ENCODE measurements at places on chromosomes 12 and 14.

GRCh38 chr12:98594050-98594835, 757 bp downstream of the SLC25A3 start:
- DNase-seq: peak; percentile 11

DNA sequence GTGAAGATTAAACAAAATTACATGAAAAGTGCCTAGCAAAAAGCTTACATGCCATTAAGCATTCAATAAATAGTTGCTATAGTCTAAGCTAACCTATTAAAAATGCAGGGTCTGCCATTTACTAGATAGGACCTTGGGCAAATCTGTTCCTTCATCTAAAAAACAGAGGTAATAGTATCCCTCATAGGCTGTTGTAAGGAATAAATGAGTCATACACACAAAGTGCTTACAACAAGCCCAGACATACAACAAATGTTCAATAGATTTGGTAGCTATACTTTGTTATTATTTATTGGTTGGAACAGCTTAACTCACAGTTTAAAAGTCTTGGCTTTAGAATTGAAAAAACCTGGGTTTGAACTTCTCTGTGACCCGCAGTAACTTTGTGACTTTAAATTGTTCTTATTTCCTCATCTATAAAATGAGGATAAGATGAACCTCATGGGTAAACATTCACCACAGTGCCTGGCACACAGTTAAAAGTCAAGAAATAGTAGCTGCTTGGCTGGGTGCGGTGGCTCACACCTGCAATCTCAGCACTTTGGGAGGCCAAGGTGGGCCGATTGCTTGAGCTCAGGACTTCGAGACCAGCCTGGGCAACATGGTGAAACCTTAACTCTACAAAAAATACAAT, 24.7 kb downstream of the HEATR5A start:
- DNase-seq: no peak

GRCh38 chr12:102903337-102904007, 13.6 kb downstream of the PAH start:
- DNase-seq: no peak

DNA sequence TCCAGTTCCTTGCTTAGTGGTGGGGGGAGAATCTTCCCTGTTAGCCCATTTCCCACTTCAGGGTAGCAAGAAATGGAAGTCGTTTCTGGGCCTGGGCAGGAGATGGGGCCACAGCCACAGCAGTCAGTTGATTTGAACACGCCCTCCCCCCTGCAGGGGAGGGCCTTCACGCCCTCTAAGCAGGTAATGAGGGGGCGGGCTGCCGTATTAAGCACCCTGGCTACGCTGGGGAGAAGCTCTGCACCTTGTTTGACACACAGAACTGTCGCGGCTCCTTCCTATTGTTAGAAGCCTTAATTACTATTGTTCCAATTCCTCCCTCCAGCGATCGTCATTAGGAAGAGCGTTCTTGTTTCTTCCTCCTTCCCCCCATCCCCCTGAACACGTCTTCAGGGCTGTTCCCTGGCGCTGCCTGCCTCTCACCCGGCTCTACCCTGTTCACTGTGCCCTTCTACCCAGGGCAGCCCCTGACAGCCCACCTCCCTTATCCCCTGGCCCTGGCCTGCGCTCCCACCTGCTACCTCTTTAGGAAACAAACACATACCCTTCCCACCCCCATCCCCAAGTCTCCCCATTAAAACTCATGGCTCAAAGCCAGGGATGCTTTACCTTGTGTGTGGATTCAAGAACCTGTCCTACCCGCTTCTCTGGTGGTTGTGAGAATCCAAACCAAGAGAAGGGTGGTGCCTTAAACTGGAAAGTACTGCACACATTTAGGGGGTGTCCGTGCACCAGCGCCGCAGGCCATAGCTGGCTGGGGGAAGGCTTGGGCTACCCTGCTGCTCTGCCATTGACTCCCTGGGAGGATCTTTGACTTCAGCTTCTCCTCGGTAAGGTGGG, 137.6 kb downstream of the TSPAN9 start:
- no peak for DNase-seq

- no peak for DNase-seq
Observed at GRCh38 chr14:94680862-94681288, 68.7 kb downstream of the SERPINA3 start.

DNA sequence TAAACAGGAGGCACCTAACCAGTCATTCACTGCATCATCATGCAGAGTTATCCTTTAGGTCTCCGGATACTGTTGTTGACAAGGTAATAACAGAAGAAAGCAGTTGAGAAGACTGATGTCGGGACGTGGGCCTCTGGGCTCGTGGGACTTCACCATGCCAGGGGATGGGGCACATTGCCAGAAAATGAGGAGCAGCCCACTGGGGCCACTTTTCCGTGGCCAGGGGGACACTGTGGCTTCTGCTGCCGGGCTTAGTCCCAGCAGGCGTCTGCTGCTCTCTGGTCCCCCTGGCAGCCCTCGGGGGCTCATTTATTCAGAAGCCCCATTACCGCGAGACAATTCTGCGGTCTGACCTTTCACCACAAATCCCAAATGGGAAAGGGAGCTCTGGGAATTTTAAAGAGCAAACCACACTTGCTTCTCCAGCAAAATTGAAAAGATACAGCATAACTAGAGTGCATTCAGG, 201.2 kb downstream of the DAD1 start:
- DNase-seq: no peak

GRCh38 chr14:69356903-69357543, 41.1 kb downstream of the ERH start:
- no peak for DNase-seq

DNA sequence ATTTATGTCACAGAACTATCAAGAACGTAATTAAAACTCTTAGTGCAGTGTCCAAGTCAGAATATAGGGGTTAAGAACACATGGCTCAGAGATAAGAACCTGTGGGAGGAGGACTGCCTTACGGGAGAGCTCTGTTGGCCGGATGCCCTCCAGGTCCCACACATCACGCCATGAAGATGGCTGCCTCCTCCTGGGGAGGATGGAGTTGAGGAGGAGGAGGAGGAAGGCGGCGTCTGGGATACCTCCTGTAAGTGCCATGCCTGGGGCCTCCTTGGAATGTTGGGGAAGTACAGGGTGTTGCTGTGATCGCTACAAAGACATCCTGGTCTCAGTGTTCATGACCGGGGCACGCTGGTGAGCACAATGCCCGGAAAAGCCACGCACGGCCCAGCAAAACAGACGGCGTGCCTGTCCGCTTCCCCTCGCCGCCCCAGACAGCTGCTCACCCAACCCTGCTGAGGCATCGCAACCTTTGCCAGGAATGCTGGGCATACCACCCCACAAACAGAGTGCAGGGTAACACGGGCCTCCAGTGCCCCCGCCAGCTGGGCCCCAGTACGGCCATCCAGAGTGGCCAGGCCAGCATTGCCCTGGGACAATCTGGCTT, 28.7 kb upstream of the CD9 start:
- no peak for DNase-seq

DNA sequence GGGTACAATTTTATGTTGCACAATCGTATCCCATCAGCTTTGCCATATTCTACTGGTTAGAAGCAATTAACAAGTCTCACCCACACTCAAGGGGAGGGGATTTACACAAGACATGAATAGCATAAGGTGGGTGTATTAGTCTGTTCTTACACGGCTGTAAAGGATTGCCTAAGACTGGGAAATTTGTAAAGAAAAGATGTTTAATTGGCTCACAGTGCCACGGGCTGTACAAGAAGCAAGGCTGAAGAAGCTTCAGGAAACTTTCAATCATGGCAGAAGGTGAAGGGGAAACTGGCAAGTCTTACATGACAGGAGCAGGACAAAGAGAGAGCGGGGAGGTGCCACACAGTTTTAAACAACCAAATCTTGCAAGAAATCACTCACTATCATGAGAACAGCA, 231.8 kb upstream of the AMIGO2 start:
- DNase-seq: no peak

DNA sequence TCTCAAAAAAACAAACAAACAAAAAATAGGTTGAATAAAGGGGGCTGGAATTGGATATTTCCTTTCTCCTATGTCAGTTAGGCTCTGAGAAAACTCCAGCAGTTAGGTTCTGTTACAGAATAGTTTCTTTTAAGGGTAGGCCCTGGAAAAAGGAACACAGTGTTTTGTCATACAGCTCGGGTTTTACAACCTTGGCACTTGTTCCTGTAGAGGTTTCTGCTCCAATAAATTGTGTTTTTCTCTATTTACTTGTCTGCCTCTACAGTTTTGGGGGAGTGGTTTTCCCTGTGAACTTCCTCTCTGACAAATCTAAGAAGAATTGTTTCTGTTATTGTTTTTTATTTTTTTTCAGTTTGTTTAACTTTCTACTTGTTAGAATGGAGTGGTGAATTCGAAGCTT, 167.6 kb downstream of the ACSS3 start:
- no peak for DNase-seq

GRCh38 chr12:59850268-59850667, 254.4 kb downstream of the SLC16A7 start:
- no peak for DNase-seq

DNA sequence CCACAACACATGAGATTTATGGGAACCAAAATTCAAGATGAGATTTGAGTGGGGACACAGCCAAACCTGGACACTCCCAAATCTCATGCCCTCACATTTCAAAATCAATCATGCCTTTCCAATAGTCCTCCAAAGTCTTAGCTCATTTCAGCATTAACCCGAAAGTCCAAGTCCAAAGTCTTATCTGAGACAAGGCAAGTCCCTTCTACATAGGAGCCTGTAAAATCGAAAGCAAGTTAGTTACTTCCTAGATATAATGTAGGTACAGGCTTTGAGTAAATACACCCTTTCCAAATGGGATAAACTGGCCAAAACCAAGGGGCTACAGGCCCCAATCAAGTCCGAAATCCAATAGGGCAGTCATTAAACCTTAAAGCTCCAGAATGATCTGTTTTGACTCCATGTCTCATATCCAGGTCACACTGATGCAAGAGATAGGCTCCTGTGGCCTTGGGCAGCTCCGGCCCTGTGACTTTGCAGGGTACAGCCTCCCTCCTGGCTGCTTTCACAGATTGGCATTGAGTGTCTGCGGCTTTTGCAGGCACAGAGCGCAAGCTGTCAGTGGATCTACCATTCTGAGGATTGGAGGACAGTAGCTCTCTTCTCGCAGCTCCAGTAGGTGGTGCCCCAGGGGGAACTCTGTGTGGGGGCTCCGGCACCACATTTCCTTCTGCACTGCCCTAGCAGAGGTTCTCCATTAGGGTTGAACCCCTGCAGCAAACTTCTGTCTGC, 60.1 kb downstream of the LRIG3 start:
- DNase-seq: no peak

DNA sequence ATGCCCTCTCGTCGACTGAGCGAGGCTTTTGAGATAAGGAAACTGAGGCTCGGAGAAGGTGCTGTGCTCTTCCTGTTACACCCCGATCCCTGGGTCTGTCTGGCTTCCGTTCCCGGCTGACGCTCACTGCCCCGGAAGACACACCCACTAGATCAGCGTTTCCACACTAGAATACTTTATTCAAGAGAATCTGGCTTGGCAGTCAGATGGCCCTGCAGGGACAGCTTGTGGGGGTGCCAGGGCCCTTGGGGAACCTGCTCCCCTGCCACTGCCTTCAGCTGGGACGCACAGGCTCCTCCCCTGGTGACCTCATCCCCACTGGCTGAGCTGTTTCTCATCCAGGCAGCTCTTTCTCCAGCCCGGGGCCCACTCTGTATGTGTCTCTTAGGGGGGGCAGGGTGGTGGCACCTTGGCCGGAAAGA, 13.7 kb downstream of the PGF start:
- DNase-seq: peak; percentile 28

GRCh38 chr12:58342736-58343135, 401.4 kb downstream of the ATP23 start:
- no peak for DNase-seq

DNA sequence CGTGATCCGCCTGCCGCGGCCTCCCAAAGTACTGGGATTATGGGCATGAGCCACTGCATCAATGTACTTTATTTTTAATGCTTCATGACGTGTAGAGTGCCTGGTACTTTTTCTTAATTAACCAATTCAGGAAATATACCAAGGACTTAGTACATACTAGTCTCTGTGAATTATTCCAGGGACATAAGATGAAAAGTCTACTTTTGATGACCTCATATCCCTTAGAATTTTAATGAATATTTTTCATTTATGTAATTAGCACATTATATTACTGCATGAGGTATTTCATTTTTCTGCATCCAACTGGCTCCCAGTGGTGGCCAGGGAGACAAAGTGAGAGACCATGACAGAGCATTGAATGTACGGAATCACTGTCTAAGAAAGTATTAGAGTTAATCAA, 577.7 kb upstream of the NOVA1 start:
- DNase-seq: no peak

GRCh38 chr14:64444984-64445845, 20.1 kb upstream of the AKAP5 start:
- DNase-seq: no peak

GRCh38 chr14:79395061-79395460, 816.2 kb downstream of the DIO2 start:
- DNase-seq: no peak

GRCh38 chr14:99808154-99808505, 14.9 kb downstream of the EML1 start:
- DNase-seq: no peak

GRCh38 chr12:6068227-6068626, 56.2 kb downstream of the VWF start:
- DNase-seq: no peak

DNA sequence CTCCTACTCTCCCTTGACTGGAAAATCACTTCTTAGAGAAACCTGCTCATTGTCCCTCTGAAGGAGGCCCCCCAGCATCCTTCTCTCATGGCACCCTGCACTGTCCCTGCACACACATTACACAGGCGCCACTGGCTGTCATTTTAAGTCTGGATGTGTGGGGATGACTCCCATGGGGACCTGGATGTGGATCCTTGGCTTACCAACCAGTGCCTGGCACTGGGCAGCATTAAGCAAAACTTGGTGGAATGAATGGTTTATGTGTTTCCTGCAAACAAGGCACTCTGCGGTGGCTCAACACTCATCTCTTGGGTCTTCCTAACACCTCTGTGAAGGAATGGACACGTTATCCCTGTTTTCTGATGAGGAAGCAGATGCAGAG, 162.4 kb downstream of the RBM19 start:
- no peak for DNase-seq

DNA sequence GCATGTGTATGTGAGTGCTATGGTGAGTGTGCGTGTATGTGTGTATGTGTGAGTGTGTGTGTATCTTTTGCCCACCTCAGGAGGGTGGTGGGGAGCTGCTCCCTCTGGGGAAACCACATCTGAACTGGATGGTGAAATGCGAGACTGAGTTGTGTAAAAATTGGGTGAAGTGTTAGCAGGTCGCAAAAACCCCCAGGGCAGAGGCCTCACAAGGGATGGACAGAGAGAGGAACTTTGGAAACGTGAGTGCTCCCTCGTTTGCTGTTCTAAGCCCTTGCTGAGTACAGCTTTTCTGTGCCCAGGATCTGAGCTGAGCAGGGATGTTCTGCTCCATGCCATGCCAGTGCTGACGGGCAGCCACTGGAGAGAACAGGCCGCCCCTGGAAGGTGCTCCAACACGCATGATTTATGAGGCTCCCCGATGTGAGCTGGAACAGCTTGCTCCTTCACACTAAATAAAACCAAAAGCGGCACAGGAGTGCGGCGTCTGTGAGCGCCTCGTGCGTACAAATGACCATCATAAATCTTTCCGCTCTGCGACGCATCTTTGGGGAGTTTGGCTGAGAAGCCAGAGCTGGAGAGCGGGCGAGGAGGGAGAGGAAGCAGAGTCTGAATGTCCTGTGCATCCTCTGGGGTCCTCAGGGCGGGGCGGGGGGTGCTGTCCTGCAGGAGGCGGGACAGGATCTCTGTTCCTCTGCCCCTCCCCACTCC, 14.1 kb upstream of the GALNT9 start:
- no peak for DNase-seq

Data from activated CD8-positive, alpha-beta memory T cell treated with anti-CD3 and anti-CD28 coated beads for 48 hours (primary cell).